ENCODE measurements at places on chromosomes 7 and 10.

GRCh38 chr10:13921941-13922340 lies 335.2 kb downstream of the PRPF18 start:
- DNase-seq: no peak

GRCh38 chr7:129765352-129765751 lies 153.8 kb downstream of the NRF1 start:
- no peak for DNase-seq

DNA sequence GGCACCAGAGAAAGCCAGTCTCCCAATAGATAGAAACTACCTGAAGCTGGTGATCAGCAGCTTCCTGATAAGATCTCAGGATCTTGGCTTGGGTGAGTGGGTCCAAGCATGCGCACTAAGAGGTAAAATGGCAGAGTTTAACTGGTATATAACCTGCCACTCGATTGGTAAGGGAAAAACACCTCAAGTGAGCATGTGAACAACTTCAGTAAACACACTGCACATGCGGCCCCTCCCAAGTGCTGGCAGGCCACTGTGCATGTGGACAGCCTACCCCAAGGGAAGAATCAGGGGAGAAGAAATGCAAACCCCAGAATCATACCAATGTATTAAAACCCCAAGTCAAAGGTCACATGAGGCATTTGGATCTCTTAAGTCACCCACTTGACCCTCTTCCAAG lies 17.7 kb upstream of the PON1 start:
- DNase-seq: no peak

DNA sequence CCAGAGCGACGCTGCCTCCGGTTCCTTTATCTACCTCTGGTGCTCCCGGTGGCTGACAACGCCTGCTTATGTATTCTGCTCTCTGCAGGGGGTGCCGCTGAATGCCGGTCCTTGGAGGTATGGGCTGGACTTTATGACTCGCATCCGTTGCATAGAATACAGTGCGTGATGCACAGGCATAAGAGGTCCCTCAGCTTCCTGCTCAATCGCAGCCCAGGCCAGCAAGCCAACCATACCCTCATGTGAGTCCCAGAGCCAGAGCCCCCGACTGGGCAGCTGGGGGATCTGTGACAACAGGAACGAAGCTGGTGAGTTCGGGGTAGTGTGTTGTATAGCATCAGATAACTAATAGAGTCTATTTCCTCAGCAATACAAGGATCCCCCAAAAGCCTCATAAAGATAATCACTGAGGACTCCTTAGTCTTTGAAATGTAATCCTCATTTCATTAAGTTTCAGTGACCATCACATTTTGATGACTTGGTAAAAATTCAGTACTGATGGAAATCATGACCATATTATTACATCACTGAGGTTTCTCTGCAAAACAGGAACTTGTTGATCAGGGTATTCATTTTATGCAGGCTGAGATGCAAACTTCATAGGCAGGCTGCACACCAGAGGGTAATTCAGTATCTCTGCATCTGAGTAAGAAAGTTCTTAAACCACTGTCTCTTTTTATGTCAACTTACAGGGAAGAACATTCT lies 607.8 kb downstream of the PTPRN2 start:
- no peak for DNase-seq

GRCh38 chr10:54063514-54063913 lies 737.5 kb downstream of the PCDH15 start:
- no peak for DNase-seq

- DNase-seq: no peak
These were observed 145.5 kb upstream of the AGR3 start for GRCh38 chr7:17027143-17027788.

DNA sequence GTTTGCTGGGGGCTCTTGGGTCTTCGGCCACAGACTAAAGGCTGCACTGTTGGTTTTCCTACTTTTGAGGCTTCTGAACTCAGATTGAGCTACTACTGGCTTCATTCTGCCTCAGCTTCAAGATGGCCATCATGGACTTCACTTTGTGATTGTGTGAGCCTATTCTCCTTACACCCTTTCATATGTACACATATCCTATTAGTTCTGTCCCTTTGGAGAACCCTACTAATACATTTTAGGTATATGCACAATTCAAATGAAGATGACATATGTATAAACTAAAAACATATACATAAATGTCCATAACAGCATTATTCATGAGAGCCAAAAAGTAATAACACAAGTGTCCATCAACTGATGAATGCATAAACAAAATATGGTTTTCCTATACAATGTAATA lies 75.7 kb downstream of the GPR37 start:
- DNase-seq: no peak

DNA sequence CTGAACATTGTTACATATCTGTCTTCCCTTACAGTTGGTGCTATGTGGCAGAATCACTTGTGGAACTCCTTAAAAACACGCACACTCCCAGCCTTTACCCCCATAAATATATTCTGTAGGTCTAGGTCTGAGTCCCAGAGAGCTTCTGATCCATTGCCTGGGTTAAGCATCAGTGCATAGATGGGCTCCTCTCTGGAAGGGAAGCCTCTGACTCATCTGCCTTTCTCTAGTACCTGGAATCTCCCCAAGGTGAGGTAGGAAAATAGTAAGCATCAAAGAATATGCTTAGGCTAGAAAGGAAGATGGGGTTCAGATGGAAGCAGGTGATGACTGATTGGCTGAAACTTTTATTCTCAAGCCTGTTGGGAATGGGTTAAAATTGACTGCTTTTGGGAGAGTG lies 26.1 kb downstream of the PROSER2 start:
- no peak for DNase-seq

DNA sequence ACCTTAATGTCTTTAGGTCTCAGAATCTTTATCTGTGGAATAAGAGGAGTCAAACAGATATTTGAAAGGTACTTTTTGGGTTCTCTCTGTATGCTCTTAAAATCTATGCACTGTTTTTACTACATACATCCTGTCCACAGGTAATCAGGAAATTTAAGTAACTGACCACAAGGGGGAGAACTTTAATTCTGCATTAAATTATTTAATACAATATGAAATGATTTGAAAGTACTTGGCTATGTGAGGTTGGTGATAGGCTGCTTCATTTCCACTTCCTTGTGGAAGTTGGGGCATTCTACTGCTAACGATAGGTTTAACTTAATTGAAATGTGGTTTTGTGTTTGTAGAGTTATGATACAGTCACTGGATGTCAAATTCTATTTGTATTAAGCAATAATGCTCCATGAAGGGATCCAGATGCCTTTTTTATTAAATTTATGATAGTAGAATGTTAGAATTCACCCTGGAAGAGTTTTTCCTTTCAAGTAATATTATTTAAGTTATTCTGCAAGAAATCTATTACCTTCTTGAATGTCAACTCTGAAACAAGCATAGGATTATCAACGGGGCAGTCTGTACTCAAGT lies 6.0 kb downstream of the TEX47 start:
- DNase-seq: no peak

DNA sequence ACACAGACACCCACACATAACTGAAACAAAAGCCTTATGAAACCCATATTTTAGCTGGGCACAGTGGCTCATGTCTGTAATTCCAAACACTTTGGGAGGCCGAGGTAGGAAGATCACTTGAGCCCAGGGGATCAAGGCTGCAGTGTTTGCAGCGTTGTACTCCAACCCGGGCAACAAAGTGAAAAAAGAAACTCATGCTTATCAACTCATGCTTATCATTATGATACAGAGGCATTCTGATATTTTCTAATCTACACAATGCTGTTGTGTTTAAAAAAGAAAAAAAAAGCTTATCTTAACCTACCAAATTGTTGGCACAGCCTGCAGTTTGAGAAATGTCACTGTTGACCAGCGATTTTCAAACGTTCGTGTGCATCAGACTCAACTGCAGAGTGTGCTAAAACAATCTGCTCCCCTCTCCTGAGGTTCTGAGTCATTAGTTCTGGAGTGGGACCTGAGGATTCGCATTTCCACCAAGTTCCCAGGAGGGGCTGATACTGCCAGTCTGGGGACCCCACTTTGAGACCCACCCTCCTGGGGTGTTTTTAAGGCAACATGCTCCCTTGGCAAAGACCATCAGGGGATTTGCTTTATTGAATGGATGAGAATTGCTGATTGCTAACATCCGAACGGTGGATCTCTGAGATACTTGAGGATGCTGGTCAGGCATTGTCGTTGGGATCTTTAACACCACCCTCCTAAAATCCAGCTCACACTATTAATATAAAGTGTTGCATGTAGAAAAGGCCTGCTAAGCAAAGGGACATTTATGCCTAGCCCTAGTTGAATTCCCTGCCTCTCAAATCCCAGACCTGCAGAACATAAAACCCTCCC lies 16.2 kb downstream of the CHST3 start:
- DNase-seq: no peak

DNA sequence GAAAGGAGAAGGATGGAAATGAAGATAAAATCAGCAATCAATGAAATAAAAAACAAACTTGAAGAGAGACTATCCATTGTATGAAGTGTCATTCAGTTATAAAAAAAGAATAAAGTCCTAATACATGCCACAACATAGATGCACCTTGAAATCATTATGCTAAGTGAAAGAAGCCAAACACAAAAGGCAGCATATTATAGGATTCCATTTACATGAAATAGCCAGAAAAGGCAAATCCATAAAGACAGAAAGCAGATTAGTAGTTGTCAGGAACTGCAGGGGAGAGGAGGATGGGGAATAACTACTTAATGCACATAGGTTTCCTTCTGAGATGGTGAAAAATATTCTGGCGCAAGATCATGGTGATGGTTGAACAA lies 6.6 kb upstream of the PON1 start:
- no peak for DNase-seq

DNA sequence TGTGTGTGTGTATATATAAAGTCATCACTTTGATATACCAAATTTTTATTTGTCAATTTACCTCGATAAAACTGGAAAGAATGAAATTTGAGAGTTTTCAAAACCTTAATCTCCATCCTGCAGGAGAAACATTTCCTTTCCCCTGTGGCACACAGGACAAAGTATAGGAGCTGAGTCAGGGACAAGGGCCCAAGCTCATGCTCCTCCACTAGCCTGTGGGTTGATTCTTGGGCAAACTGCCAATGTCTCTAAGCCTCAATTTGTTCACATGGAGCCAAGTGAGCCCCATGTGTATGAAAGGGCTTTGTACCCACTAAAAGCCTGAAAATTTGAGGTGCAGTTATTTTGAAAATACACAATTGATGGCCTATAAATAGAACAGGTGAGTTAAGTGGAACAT lies 60.3 kb upstream of the IL6 start:
- no peak for DNase-seq

- no peak for DNase-seq
These were observed 387.5 kb upstream of the GALNT17 start for GRCh38 chr7:70744492-70744891.

DNA sequence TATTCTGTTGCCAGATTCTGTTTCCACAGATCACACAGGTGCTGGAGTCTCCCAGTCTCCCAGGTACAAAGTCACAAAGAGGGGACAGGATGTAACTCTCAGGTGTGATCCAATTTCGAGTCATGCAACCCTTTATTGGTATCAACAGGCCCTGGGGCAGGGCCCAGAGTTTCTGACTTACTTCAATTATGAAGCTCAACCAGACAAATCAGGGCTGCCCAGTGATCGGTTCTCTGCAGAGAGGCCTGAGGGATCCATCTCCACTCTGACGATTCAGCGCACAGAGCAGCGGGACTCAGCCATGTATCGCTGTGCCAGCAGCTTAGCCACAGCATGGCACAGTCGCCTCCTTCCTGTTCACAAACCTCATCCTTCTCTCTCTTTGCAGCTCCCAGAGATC lies 237.5 kb upstream of the PRSS1 start:
- DNase-seq: no peak

- DNase-seq: no peak
These were observed 31.7 kb upstream of the OPALIN start for GRCh38 chr10:96390460-96390864.

DNA sequence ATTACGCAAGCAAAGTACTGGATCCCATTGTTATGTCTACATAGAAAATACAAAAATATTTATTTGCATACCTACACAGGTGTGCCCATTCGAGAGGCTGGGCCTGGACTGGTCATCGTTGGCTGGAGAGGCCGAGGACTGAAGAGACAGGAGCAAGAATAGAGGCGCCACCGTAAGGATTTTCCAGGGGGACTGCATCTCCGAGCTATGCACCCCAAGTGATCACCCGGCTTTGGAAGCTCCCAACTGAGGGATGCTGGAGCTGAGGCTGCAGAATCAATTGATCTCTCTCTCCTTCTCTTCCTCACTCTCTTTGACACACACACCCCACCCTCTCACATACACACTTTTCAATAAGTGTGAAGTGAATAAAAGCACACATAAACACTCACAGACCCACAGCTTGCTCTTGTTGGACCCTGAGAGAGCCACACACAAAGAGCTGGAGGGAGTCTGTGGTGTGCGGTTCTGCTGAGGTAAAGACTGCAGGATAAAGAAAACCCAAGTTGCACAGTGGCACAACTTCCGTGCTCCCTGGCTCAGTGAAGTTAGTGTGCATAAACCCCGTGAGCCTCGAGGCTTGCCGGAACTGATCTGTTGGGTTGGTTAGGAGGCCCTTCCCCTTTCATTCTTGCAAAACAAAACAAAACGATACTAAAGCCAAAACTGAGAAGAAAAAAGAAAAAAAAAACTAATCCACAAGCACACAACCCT lies at the start of gene AOAH:
Gene AOAH (minus strand): TSS at position 544 of the 714 bp plus-strand sequence. CDS start 346 bp downstream, at position 198.
- peak; percentile 74 for DNase-seq

- no peak for DNase-seq
These were observed 124.9 kb downstream of the ARHGAP12 start for GRCh38 chr10:31803606-31804351.

- DNase-seq: no peak
These were observed 208.5 kb downstream of the FOXP2 start for GRCh38 chr7:114623146-114623545.

DNA sequence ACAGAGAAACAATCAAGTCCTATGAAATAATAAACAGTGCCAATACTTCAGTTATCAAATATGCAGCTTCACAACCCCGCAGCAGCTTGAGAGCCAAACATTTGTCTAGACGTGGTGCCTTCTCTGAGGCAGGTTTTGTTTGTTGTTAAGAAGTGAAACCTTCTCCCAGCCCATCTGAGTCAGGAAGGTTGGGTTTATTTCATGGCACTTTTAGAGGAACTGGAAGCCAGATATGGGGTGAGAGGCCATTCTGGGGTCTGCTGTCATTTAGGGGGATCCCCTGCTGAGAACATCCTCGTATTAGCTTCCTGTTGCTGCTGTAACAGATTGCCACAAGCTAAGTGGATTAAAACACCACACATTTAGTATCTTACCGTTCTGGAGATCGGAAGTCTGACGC lies 113.6 kb downstream of the GRK5 start:
- DNase-seq: no peak

GRCh38 chr7:47724335-47724982 lies 142.5 kb upstream of the TNS3 start:
- no peak for DNase-seq
